ENCODE measurements at places on chromosomes 12 and 14.

DNA sequence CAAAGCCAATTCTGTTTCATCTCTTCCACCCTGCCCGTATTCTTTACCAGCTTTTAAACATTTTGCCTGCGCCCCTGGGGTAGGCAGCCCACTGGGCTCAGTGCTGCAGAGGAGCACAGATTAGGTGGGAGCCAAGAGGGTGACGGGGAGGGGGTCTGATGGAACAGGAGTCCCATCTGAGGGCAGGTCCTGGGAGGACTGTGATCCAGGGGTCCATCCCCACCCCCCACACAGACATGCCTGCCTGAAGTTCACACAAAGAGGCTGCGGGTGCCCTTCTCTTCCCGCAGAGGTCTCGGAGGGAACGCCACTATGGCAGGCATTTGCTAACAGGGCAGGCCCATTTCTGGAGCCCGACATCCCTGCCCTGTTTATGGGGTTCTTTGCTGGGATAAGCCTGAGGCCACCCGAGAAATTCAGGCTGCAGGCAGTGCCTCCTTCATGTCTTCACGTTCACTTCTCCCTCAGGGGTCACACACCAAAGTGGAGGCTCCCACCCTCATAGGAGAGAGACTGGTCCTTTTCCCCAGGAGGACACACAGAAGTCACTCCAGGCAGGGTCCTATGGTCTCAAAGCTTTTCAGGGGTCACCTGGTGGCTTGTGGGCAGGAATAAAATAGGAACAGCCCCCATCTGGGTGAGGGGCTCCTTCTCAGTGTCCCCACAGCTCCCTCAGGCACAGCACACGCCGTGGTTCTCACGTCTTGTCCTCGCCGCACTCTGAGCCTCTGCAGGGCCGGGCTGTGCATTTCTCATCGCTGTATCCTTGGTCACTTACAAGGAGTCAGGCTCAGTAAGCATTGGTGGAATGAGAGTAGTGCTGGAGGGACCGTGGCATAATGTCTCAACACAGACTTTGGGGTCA lies 12.9 kb downstream of the VASH1 start:
- DNase-seq = no peak

DNA sequence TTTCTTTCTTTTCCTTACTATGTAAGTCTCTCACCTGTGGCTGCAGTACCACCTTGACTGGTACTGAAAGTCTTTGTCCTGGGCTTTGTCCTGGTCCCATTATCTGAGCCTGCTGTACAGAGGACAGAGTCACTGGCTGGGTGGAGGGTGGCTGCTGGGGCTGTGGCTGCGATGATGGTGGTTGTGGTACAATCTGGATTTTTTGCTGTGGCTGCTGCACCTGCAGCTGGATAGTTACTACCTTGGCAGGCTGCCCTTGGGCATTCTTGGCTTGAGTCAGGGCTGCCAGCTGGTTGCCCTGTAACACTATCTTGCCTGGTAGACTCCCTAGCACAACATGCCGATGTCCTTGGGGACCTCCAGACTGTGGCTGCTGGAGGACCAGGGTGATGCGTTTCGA lies 27.0 kb downstream of the CHD8 start:
- DNase-seq = no peak

- no peak for DNase-seq
Measured at GRCh38 chr12:115912440-115912839, 365.1 kb downstream of the MED13L start.

DNA sequence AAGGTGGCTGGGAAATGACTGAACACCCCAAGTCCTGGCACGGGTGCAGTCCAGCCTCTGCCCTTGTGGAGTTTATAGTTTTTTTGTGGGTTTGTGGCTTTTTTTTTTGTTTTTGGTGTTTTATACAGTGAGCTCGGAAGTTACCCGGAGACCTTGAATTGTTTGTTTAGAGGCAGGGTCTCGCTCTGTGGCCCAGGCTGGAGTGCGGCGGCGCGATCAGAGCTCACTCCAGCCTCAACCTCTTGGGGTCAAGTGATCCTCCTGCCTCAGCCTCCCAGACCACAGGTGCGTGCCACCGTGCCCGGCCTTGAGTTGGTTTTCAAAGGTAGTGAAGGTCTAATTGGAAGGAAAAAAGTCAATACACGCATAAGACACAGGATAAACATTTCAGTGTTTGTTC lies 879 bp upstream of the ANHX start:
- DNase-seq = no peak
